ENCODE measurements at places on chromosomes 13 and 19. TPM values are rescaled to one million over a fixed set of nuclear protein-coding genes. Genes with fewer than 3 reads are reported as not detected.

DNA sequence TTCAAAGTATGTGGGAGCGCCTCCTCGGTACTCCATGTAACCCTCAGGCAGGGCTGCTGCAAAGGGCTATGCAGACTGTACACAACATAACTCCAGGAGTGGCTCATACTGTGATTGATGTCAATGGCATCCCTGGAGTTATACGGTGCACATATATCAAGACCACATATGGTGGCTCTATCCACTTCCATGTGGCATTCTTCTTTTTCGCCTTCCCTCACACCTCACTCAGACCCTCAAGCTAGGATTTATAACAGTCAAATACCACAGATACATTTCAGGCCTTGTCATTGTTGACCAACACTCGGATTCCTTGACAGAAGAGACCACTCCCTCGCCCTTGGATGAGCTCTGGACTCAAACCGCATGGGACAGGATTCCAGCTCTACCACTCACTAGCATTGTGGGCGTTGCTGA lies 11.3 kb upstream of the UBL3 start:
- no peak for DNase-seq

GRCh38 chr13:41075034-41075433 lies 13.7 kb downstream of the WBP4 start:
- no peak for DNase-seq

DNA sequence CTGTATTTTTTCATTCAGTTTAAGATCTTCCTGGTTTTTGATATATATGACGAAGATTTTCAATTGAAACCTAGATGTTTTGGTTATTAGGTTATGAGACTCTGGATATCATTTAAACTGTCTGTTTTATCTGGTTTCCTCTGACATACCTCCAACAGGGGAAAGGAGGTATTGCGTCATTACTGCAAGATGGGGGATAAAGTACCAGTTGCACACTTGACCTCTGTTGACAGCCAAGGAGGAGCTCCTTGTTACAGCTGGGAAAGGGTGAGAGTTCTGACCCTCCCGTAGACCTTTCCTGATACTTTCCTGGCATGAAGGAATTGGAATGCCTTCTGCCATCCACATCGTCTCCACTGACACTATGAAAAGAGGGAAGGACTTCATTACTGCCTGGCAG lies 82.0 kb upstream of the SHISA2 start:
- DNase-seq = no peak

Gene PSG1
- not detected for total RNA-seq

Gene CRTC1
- 17.5 TPM for total RNA-seq

GRCh38 chr13:41364043-41364442 lies 53.0 kb downstream of the NAA16 start:
- DNase-seq = no peak

Gene ZNF729
- total RNA-seq = not detected

Gene AZU1
- 1.9 TPM for total RNA-seq

GRCh38 chr13:33275916-33276315 lies 9.6 kb downstream of the STARD13 start:
- DNase-seq = no peak

Gene TTYH1
- total RNA-seq = 72.2 TPM

DNA sequence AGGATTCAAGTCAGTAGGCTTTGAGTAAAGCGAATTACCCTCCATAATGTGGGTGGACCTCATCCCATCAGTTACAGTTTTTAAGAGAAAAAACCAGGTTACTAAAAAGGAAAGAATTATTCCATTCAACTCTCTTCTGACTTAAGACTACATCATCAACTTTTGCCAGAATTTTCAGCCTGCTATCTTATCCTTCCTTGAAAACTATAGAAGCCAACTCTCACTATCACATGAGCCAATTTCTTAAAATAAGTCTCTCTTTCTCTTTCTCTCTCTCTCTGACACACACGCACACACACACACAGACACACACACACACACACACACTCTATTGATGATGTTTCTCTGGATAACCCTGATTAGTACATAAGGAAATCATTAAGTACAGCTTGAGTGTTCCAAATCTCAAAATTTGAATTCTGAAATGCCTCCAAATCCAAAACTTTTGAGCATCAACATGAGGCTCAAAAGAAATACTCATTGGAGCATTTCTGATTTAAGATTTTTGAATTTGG lies 217.0 kb upstream of the PRR20A start:
- DNase-seq = no peak

DNA sequence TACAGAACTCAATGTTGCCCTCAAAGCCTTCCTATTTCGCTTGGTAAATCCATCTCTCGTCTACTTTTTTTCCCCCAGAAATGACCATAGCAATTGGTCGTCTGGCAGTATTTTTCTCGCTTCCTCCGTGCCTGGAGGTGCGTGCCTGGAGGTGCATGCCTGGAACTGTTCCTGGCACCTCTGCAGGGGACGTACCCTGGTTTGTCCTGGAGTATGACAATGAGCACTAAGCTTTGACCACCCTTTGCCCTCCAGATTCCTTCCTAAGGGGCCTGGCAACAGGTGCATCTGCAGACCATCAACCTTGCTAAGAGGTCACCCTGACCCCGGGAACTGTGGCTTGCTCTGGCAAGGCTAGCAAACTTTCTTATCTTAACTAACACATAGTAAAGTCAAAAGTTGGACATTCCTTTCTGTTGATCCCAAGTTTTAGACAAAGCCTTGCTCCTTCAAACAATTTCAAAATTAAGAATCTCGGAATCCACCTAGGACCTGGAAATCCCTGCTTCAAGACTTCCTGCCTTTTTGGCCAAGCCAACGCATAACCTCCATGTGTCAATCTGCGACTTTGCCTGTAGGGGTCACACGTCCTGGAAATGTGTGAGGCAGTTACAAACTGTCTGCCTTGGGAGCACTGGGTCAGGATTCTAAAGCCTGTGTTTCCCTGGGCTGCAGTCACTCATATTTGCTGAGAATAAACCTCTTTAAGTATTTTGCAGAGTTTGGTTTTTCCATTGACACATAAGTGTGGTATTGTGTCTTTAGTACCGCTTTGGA lies 28.8 kb upstream of the TUBGCP3 start:
- no peak for DNase-seq

Gene SYDE1
- total RNA-seq = 39.9 TPM

DNA sequence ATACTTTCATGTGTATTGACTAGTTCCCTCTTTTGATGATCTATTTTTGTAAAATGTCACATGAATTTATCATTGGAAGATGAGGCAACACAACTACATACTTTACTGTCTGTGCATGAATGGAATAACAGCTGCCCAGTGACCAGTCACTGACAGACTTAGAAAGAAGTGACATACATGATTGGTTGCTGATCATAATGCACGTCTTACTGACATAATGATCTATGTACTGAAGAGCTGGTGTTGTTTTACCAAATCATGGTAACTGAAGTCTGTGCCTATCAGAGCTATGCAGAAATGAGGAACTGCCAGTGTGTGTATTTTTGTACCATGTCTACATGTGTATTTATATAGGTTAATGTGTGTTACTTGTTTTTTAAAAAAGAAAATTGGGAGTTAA lies 26.5 kb downstream of the GPR18 start:
- no peak for DNase-seq

- DNase-seq = peak; percentile 89
These were observed 38.0 kb upstream of the ZNF573 start for GRCh38 chr19:37817180-37817981.

- DNase-seq = no peak
These were observed 238.2 kb upstream of the HTR2A start for GRCh38 chr13:47134939-47135489.

DNA sequence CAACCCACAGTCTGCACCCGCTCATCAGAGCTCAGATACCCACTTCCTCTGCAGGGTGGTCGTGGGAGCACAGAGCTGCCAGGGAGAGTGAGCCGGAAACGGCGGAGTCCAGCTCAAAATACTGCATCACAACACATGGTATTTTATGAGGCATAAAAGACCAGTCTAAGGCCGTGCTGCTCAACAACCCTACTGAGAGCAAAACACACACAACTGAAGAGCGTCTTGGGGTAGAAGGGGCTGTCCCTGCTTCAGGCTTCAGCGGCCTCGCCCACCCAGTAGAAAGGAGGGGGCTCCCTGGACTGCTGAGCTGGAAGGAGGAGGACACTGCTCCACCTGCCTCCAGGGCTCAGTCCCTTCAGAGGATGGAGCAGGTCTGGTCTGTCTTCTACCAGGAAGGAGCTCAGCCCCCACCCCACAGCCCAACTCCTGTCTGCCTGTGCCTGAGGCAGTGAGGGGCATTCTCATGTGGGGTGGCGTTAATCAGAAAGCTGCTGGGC lies 36.9 kb downstream of the NAXD start:
- DNase-seq = no peak

- peak; percentile 51 for DNase-seq
These were observed 26.8 kb downstream of the RASA3 start for GRCh38 chr13:114105521-114106225.

GRCh38 chr13:22505489-22505888 lies 675.3 kb upstream of the SGCG start:
- no peak for DNase-seq

- peak; percentile 83 for DNase-seq
These were observed 52.7 kb downstream of the TRPM4 start for GRCh38 chr19:49210108-49210900.

DNA sequence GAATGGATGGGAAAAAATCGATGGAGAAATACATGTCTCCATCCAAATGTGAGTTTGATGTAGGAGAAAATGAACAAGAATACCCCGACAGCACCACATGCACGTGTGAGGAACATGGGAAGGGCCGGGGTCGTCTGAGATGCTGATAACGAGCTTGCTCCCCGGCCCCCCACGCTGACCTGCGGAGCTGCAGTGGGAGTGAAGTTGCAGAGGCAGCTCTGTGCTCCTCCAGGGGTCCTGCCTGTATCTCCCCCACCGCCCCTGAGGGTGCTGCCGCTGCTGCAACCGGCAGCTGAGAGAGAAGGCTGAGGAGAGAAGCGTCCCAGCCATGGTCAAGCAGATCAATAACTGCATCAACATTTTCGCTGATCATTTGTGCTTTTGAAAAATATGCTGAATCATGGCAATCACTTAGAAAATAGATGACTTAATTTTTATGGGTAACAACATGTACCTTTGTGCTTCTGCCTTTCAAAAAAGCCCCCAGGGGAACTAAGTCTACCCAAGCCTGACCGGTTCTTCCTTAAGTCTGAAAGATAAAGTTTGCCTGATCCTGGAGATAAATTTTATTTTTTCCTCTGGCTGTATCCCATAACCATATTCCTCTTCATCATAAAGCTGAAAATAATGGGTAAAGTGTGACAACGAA lies 18.2 kb upstream of the NAXD start:
- DNase-seq = no peak

Gene NAPSA
- 3.4 TPM for total RNA-seq

- DNase-seq = no peak
These were observed 4.2 kb downstream of the PSG2 start for GRCh38 chr19:43078311-43078710.

DNA sequence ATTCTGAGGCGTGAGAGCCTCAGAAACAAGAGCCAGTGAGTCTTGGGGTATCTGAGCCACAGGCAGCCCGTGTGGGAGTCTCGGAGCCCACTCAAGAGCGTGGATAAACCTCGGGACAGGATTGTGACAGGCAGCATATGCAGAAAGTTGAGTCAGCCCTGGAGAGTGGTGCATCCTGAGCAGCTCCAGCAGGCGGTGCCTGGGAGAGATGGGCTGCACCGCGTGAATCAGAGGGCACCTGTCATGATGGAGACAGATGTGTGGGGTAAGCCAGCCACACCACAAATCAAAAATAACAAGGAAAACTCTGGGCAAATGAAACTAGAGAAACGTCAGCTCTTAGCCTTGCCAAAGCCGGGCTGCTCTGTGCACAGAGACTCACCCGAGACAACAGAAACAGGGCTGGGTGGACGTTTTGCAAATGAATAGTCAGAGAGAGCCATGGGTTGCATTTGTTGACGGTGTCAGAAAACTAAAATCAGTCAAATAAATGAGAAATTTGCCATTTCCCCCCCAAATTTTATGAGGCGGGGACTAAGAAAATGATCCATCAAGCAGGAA lies 30.0 kb upstream of the POP4 start:
- DNase-seq = no peak

Gene CEACAM8
- 1.3 TPM for total RNA-seq

Gene ATP12A
- total RNA-seq = not detected

DNA sequence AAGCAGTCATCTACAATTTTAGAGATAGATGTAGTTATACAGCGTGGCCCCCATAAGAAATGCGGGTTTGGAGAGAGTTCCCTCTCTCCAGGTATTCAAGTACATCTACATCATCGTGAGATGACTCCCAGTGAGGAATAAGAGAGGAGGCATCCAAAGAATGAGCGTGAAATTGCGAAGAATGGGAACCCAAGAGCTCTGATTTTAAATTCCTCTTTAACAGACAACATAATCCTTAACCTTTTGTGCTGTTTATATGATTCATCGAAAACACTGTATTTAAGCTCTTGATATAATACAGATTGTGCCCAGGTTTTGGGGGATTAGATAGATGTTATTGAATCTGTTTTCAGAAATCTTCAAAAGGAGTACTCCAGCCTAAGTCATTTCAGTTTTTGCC lies 161.5 kb downstream of the COG6 start:
- no peak for DNase-seq

- DNase-seq = no peak
These were observed 179.3 kb downstream of the ZIC5 start for GRCh38 chr13:99792079-99792921.

Gene MIA
- 173 TPM for total RNA-seq

GRCh38 chr19:33678796-33679585 lies 57.2 kb downstream of the CHST8 start:
- peak; percentile 28 for DNase-seq

Gene SYNE4
- total RNA-seq = 0.67 TPM

- DNase-seq = no peak
These were observed 7.6 kb downstream of the PLD3 start for GRCh38 chr19:40355975-40356680.

DNA sequence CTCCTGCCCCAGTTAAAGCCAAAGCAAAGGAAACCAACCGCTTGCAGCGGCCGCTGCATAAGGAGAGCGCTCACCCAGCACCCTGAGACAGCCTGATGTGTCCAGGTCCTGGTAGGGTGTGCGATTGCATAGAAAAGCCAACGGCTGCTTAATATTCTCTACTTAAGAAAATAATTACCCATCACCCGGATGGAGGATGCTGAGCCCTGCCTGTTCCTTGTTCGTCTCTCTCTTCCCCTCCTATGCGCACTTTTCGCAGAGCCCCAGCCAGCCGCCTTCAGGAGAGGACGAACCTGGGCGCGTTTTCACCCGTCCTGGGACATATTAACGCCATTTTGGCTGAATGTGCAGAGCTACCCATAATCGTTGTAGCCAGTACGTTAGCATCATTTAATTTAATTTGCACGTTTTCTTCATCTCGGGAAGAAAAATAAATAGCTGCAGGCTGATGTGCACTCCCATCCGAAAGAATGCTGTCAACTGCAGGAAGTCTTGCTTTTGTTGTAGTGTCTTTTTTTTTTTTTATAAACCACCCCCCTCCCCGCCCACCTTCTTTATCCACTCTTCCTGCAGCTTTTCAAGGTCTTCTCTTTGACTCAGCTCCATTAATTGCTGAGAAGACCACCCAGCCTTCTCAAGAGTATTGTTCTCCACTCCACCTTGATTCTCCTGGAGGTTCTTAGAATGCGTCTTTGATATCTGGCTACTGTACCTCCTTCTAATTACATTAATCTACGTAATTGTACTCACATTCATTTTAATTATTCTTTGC lies 214.5 kb downstream of the TEX29 start:
- DNase-seq = no peak

Gene LRRC63
- total RNA-seq = 0.49 TPM

- DNase-seq = no peak
These were observed 3.8 kb downstream of the DCUN1D2 start for GRCh38 chr13:113486698-113487097.

- DNase-seq = no peak
These were observed 517.9 kb upstream of the ATXN8OS start for GRCh38 chr13:69589531-69590235.

Gene ICAM4
- not detected for total RNA-seq
